ENCODE measurements at places on chromosomes 13 and 19.

GRCh38 chr13:94346261-94347019 is 133.0 kb downstream of the DCT start:
- DNase-seq = no peak

DNA sequence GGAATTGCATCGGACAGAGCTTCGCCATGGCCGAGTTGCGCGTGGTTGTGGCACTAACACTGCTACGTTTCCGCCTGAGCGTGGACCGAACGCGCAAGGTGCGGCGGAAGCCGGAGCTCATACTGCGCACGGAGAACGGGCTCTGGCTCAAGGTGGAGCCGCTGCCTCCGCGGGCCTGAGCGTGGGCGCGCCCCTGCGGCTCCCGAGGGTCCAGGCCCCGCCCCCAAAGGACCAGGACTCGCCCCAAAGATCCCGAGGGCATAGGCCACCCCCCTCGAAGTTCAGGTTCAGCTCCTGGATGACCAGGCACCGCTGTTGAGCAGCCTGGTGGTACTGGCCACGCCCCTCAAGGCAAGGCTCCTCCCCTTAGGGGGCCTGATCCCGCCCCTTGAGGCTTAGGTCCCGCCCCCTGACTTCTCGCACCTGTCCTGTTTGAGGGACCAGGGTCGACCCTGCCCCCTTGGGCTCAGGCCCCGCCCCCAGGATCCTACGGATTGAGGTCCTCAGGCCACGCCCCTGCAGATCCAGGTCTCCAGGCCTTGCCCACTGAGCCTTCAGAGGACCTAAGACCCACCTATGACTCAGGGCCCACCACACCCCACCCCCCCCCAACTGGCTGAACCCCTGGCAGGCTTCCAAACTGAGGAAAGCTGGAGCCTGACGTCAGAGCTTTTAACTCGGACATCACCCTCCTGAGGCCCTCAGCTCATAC is 43.1 kb downstream of the CYP4F22 start:
- no peak for DNase-seq

- DNase-seq = no peak
These were observed 344.6 kb downstream of the RFC3 start for GRCh38 chr13:34162544-34162933.

- no peak for DNase-seq
These were observed 692 bp downstream of the ZNF234 start for GRCh38 chr19:44142059-44142433.

GRCh38 chr19:6233827-6234511 is 45.8 kb downstream of the MLLT1 start:
- DNase-seq = no peak

- DNase-seq = no peak
These were observed 190.5 kb upstream of the SOX21 start for GRCh38 chr13:94902722-94903407.
